ENCODE measurements at places on chromosomes 3 and 15. TPM values are rescaled to one million over a fixed set of nuclear protein-coding genes. Genes with fewer than 3 reads are reported as not detected.

LARP6 gene
- not detected for total RNA-seq

TMEM40 gene
- not detected for total RNA-seq

P2RY14 gene
- not detected for total RNA-seq

EPHB3 gene
- 0.19 TPM for total RNA-seq

TTLL13 gene
- total RNA-seq, result 1.8 TPM

IL16 gene
- 164 TPM for total RNA-seq

GRCh38 chr3:155912579-155913190 is 42.2 kb downstream of the GMPS start:
- peaks cover 8% of the 10 kb centered on the region for H3K4me1 ChIP-seq
- no peaks in the 10 kb centered on the region for H3K27me3 ChIP-seq
- H3K4me3 ChIP-seq, result no peak overlapping the region
- no peak for DNase-seq

DNA sequence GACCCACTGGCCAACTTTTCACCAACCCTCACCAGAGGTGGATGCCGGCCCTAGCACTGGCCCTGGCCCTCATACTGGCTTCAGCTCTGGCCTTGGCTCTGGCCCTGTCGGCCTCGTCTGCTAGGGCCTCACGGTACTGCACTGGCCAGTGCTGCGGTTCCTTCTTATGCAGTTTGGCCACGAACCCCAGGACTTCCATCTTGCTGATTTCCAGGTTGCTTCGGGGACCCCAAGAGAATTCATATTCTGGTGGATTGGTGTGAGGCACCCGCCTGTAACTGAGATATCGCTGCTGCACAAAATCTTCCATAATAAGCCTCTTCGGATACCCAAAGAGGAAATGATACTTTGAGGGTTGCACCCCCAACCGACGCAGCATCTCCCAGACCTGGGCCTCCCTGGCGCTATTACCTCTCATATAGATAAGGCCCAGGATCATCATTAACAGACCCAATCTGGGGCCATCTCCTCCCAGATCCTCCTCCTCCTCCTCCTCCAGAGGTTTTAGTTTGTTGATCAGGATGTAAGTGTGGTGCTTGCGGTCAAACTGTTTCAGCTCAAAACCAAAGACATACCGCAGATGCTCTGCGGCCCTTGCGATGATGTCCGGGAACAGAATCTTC is 883 bp downstream of the MAGEF1 start:
- no peak for DNase-seq
- no peaks in the 10 kb centered on the region for H3K27me3 ChIP-seq
- H3K36me3 ChIP-seq, result no peaks in the 10 kb centered on the region
- H3K4me3 ChIP-seq, result peak overlapping the region; percentile 87
- H3K27ac ChIP-seq, result peak overlapping the region; percentile 72

GRCh38 chr3:64059484-64060175 is 36.3 kb upstream of the PSMD6 start:
- H3K4me3 ChIP-seq, result no peak overlapping the region
- H3K27me3 ChIP-seq, result peaks cover 5% of the 10 kb centered on the region
- no peak for DNase-seq
- H3K36me3 ChIP-seq, result no peaks in the 10 kb centered on the region

DNA sequence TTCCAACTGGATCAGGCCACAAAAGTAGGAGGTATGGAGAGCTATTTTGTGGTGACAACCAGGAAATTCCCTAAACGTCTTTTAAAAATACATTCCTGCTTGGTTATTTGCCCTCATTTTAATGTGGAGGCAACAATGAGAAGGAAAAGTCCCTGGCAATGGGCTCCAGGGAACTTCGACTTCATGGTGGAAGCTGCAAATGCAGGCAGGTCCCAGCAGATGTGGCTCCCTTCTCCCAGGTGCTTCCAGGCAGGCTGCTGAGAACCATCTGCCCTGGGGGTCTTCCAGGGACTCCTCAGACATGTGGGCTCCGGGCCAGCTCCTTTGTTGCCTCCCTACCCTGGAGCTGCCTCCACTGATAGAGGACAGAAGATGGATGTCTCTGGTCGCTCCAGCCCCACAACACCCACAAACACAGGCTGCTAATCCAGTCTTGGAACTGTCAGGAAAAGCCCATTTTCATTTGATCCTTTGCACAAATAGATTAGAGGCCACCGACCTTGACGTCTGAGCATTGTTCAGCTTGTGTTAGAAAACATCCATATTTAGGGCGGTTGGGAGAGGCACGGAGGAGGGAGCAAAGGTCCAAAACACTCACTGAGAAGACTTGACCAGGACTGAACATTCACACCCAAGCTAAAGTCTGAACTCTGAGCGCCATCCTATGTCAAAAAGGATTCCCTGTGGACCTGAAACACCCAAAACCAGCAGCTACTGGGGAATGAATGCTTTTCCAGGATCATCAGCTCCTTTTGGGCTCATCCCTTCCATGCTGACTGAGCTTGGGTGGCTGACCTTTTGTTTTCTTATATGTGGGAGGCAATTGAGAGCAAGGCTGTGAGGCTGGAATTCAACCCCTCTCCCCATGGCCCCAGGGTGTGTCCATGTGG is 30.2 kb upstream of the SLCO2A1 start:
- no peaks in the 10 kb centered on the region for H3K36me3 ChIP-seq
- no peaks in the 10 kb centered on the region for H3K27me3 ChIP-seq
- no peak for DNase-seq
- no peak overlapping the region for H3K4me3 ChIP-seq
- no peaks in the 10 kb centered on the region for H3K4me1 ChIP-seq

GRCh38 chr3:156334841-156335545 is 214.6 kb downstream of the KCNAB1 start:
- no peak overlapping the region for H3K4me3 ChIP-seq
- no peak for DNase-seq
- peaks cover 4% of the 10 kb centered on the region for H3K27me3 ChIP-seq
- no peaks in the 10 kb centered on the region for H3K4me1 ChIP-seq

GRCh38 chr3:66411474-66411873 is 89.3 kb downstream of the LRIG1 start:
- H3K4me1 ChIP-seq, result peaks cover 3% of the 10 kb centered on the region
- peaks cover 87% of the 10 kb centered on the region for H3K36me3 ChIP-seq
- H3K27me3 ChIP-seq, result no peaks in the 10 kb centered on the region
- no peak overlapping the region for H3K4me3 ChIP-seq
- DNase-seq, result no peak
- no peak overlapping the region for H3K27ac ChIP-seq

DNA sequence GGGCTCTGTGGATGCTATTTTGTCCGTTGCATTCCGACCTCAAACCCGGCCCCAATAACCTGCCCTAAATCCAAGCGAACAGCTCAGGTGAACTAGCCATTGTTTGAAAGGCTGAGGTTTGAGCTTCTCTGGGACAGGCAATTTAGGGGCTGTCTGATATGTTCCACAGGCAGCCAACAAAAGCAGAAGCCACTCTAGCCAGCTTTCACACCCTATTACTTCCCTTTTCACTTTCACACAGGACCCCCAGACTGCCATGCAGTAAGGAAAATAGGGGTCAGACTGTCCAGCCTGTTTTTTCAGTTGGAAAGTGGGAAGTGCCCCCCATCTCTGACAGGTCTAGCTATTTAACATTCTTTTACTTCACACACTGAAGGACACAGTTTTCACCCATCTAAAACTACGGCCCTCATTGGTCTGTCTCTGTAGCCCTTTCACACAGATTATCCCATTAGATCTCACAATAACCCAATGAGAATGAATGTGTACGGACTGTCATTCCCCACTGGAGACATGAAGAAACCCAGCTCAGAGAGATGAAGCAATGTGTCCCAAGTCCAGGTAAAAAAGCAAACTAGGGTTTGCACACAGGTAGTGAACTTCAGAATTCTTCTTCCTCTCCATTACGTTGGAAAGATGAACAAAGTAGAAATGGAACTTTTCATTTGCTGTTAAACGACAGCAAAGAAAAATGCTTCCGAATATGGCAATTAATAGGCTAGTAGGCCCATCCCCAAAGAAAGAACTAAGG is 1.9 kb downstream of the CCDC12 start:
- no peak overlapping the region for H3K27ac ChIP-seq
- no peaks in the 10 kb centered on the region for H3K27me3 ChIP-seq
- H3K4me3 ChIP-seq, result no peak overlapping the region
- H3K4me1 ChIP-seq, result peaks cover 85% of the 10 kb centered on the region
- peaks cover 13% of the 10 kb centered on the region for H3K36me3 ChIP-seq

DNA sequence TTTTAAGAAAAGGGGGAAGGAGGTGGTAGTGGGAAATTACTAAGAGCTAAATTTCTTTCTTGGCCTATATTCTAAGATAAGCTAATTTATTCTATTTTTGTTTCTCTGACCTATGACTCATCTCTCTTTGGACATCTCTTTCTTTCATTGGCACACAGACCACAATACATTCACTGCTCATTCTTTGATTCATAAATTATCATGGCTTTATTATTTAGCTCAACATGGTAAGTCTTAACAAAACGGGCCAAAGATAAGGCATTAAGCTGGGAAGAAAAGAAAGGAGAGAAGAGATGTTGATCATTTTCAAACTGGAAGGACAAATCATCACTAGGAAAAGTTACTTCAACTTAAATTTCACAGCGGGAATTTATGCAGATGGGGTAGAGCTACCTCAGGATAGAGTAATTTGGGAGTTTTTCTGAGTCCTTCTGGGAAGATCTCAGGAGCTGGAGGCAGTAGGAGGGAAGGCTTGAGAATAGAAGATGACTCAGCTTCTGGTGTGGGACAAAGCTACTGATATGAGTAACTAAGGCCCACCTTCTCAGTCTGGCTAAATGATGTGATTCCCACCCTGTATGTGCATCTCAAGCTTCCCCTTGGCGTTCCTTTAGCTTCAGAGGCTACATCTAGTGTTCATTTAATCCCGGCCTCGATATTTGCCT is 7.5 kb upstream of the ALCAM start:
- no peaks in the 10 kb centered on the region for H3K4me1 ChIP-seq
- no peak for DNase-seq
- no peak overlapping the region for H3K27ac ChIP-seq
- no peaks in the 10 kb centered on the region for H3K36me3 ChIP-seq
- H3K27me3 ChIP-seq, result peaks cover 5% of the 10 kb centered on the region

DNA sequence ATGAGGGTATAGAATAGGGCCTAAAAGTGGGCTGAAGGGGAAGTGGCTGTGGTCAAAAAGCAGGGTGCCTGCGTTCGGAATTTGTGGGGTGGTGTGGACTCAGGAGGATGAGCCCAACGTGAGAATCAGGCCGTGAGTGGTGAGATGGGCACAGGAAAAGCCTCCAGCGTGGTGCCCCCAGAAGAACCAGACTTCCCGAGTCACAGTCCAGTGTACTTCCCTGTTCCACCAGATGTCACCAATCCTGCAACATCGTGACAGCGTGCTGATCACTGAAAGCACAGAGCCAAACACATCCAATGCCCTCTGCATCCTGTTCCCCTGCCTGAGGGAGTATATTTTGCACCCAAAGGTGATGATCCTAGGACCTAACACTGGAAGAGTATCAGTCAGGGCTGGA is 20.8 kb upstream of the ACAN start:
- no peak overlapping the region for H3K27ac ChIP-seq
- no peaks in the 10 kb centered on the region for H3K36me3 ChIP-seq
- no peak overlapping the region for H3K4me3 ChIP-seq
- H3K27me3 ChIP-seq, result no peaks in the 10 kb centered on the region
- H3K4me1 ChIP-seq, result no peaks in the 10 kb centered on the region
- no peak for DNase-seq

Measured in CD4-positive, alpha-beta T cell (primary cell).